A549 treated with CpdA at 1 μM for 4 hours (cell line): ENCODE measurements at places on chromosomes 5 and 9. TPM values are rescaled to one million over a fixed set of nuclear protein-coding genes. Genes with fewer than 3 reads are reported as not detected.

CTNND2 gene
- not detected in 5 replicates for total RNA-seq

ACSL6 gene
- 0.06 to 0.24 TPM (median 0.17 TPM) in 4 of 5 replicates, not detected in the other for total RNA-seq

LEAP2 gene
- total RNA-seq: 0.87 to 1.7 TPM (median 1.5 TPM) in 5 replicates

SLC6A19 gene
- total RNA-seq: 0.02 TPM in 1 of 5 replicates, not detected in the others

CEP72 gene
- total RNA-seq: 8.8 to 10.7 TPM (median 10.6 TPM) in 5 replicates
